Globus pallidus (tissue), 1 donor: ENCODE measurements at places on chromosomes 1 and 21.

- DNase-seq: no peak
Measured at GRCh38 chr1:1373815-1374588, 1.0 kb downstream of the AURKAIP1 start.

GRCh38 chr21:43890042-43890441, 25.0 kb downstream of the AGPAT3 start:
- DNase-seq: no peak

DNA sequence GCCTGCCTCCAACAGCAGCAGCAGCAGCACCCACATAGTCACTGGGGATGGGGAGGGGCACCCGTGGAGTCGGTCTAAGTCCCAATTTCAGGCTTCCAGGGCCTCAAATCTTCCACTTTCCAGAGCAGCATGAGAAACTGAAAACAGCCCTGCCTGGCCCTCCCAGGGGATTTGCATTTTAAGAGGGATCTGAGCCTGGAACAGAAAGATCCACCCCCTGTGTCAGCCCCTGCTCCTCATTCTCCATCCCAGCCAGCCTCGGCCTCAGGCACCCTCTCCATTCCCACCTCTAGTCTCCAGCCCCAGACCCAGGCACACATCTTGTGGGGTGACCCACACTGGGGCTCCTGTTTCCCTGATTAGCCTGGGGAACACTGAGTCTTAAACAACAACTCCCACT, 51.8 kb downstream of the FBXO2 start:
- no peak for DNase-seq

DNA sequence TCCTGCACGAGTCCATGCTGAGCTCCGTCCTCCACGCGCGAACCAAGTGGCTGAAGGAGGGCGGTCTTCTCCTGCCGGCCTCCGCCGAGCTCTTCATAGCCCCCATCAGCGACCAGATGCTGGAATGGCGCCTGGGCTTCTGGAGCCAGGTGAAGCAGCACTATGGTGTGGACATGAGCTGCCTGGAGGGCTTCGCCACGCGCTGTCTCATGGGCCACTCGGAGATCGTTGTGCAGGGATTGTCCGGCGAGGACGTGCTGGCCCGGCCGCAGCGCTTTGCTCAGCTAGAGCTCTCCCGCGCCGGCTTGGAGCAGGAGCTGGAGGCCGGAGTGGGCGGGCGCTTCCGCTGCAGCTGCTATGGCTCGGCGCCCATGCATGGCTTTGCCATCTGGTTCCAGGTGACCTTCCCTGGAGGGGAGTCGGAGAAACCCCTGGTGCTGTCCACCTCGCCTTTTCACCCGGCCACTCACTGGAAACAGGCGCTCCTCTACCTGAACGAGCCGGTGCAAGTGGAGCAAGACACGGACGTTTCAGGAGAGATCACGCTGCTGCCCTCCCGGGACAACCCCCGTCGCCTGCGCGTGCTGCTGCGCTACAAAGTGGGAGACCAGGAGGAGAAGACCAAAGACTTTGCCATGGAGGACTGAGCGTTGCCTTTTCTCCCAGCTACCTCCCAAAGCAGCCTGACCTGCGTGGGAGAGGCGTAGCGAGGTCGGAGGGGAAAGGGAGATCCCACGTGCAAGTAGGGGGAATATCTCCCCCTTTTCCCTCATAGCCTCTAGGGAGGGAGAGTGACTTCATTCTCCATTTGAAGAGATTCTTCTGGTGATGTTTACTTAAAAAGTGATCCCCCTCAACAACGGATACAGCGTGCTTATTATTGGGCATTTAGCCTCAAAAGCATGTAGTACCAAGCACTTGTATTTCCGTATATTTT, 991 bp downstream of the PRMT6 start:
- peak; percentile 65 for DNase-seq

DNA sequence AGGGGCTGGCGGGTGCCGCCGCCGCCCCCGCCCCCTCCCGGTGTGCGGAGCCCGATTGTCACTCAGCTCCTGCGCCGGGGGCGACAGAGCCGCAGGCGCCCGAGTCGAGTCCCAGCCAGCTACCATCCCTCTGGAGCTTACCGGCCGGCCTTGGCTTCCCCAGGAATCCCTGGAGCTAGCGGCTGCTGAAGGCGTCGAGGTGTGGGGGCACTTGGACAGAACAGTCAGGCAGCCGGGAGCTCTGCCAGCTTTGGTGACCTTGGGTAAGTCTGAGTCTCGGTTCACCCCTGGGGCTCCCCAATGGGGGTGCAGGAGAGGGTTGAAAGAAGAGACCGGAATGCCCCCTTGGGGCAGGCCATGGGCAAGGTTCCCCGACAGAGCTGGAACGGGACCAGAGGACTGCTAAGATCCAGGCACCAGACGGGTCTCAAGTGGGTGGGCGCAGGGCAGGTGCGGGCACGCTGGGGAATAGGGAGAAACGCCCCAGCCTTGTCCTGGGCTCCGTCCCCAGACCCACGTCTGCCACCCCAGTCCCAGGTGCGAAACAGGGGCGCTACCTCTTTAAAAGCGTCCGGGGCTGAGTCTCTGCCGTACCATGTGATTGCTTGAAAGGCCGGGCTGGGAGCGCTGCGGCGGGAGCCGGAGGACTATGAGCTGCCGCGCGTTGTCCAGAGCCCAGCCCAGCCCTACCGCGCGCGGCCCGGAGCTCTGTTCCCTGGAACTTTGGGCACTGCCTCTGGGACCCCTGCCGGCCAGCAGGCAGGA, at the start of gene ADORA1:
Gene ADORA1 (plus strand): TSS at position 61 of the 765 bp plus-strand sequence. CDS start 1,116 bp downstream, outside the sequence.
- peak; percentile 78 for DNase-seq

- peak; percentile 35 for DNase-seq
Measured at GRCh38 chr1:45913183-45913683, 109.8 kb downstream of the MAST2 start.

DNA sequence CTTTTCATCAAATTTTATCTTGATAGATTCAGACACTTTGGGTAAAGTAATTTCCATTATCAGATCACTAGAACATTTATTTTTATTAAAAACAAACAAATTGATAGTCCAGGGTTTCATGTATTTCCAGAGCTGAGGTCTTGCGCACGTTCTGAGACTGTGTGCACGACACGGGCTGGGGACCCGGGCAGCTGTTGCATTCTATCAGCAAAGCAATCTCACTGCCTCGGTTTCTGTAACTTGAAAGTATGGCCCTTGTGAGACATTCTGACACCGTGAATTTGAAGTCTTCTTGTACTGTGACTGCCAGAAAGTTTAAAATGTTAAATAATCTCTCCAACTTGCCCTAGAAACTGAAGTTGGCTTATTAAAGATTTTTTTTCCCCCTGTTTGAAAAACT, 746.9 kb upstream of the ADGRL2 start:
- no peak for DNase-seq

DNA sequence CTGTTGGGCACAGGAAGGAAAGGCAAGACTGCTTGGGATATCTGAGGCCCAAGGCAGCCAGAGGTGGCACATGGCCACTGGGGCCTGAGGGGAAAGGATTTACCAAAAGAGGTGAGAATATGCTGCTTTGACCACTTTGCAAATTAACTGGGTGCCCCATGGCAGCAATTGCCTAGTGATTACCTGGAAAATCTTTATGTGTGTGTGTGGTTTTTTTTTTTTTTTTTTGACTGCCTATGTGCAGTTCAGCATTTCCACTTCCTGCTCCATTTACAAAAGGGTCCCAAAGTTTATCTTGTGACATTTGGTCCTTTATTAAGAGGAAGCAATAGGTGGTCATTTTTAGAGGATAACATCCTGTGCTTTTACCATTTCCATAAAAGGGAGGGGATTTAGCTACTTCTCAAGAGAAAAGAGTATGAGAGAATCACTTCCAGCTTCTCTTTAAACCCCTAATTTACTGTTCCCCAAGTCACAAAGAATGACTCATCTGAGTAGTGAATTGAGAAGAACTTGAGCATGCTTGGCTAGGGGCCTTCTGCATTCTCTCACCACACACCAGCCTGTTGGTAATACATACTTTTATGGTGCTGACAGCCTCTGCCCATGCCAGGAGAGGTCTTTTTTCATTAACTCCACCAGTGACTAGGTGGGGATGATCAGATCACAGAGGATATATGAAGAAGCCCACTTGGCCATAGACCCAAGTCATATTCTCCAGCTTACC, 52.1 kb downstream of the SYDE2 start:
- no peak for DNase-seq

DNA sequence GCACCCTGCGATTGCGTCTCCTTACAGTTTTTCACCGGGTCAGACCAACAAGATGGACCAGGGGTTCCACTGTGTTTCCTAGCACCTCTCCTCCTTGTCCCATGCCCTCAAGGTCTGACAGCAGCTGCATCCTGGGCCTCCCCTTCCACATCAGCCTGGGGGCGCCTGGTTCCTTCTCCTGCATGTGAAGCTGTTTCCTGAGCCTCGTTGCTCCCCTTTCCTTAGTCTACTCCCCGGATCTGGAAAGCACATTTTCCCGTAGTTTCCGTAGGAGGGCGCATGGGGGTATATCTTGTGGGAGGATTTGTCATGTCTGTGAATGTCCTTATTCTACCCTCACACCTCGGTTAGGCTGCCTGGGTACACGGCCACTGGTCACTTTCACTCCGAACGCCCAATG, 6.1 kb downstream of the PRDM15 start:
- DNase-seq: no peak

GRCh38 chr1:210441028-210441427, 112.3 kb downstream of the HHAT start:
- DNase-seq: no peak

DNA sequence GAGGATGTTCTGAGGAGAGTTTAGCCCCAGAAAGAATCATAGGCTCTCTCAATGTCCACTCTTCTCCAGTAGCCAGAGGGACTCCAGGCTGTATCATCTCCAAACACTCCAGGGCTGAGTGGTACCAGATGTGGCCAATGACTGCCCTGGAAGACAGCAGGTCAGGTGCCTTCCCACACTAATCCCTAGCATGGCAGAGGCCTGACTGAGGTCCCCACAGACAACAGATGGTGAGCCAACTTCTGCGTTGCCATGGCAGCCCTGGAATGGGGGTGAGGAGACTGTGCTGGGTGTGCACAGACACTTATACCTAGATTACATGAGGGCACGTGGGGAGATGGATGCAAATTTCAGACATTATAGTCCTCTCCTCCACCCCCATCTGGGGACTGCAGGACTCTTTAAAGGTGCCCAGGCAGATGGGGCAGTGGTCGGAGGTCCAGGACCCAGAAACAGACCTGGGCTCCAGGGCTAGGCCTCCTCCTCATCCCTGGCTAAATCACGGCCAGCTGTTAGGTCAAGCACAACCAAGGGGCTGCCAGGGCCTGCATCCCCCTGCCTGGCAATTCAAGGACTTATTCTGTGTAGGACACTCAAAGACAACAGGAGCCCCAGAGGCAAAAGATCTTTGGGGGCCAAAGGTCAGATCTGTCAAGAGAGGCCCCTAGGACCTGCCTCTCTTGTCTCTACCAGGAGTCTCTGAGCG, 42.9 kb downstream of the CAMK2N1 start:
- DNase-seq: no peak

DNA sequence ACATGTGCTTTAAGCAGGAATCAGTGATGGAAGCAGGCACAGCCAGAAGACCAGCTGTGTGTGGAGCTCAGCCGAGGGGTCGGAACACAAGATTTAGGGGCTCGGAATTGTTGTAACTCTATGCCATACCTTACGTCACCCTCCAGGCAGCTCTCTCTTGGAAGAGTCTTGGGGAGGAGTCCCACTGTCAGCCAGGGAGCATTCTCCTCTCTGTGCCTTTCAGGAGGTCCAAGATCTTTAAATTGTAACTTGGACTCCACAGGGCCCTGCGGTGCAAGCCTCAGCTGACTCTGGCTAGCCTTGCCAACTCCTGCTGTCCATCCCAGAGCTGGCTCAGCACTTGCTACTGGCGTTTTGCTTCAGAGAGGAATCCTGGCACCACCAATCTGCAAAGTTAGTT, 26.4 kb upstream of the ROR1 start:
- DNase-seq: no peak

- no peak for DNase-seq
Measured at GRCh38 chr21:15026370-15026769, 38.4 kb downstream of the NRIP1 start.

DNA sequence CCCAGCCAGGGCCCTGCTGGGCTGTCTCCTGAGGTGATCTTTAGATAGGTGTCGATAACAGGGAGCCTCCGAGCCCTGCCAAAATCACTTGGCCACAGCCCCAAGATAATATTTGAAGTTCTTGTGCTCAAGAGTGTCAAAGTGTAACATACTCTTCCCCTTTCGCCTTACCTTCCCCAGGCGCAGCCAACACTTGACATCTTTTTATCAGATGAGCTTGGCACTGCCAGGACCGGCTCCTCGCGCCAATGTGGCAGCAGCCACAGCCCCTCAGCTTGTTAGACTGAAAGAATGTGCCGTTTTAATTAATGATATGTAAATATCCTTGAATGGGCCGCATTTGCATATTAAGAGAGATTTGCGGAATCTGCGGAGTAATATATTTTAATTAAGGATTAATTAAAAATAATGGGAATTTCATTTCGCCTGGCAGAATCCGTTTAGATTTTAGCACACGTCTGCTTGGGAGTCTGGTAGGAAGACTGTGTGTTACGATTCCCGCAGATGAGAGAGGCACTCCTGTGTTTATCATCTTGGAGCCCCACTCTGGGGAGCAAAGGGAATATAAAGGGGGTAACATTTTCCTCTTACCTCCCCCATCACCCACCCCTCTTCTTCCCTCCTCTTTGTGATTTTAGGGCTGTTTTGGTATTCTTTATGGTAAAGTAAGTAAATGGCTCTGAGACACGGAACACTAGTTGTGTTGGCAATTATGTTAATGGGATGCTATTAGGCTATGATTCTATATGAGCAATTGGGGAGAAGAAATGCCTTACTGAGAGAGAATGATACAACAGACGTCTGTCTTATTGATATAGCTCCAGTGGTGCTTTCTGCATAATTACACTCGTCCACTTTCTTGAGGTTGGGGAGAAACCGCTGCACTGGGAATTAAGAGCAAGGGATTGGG, 109.8 kb downstream of the PBX1 start:
- no peak for DNase-seq

- DNase-seq: no peak
Measured at GRCh38 chr1:5658340-5659316, 333.6 kb downstream of the NPHP4 start.

DNA sequence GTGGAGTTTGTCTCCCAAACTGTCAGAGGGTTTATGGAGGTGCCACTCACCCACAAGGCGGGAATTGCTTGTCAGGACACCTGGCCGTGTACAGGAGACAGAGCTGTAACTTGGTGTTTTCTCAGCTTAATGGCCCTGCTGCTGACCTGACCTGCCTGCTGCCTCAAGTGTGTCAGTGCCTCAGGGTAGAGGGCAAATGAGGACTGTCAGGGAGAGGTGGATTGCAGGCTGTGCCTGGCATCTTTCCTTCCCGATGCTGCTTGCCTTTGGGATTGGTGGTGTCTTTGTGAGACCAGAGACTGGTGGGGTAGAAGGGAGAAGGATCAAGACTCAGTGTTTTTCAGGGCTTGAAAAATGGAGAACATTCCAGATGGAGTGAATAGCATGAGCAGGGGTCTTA, 31.4 kb downstream of the TMEM53 start:
- DNase-seq: no peak

DNA sequence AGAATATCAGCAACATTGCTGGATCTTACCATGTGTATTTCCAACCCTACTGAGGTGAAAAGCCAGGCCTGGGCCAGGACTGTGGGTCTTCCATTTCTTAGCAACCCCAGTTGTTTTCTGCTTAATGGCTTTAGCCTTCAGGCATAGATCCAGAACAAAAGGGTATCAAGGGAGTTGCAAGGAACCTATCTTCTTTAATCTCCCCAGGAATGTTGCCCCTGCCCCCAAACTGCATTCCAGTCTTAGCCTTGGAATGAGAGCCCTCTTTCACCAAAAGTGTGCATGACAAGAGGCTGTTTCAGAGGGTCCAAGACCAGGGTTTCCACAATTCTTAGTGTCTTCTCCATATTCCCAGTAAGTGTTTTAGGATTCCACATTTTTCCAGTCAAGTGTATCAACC, 87.9 kb upstream of the SOX13 start:
- no peak for DNase-seq
